ENCODE measurements at places on chromosomes 5 and 9.
A peak's percentile ranks its signal among the peaks of the same experiment; 100 is the strongest.

DNA sequence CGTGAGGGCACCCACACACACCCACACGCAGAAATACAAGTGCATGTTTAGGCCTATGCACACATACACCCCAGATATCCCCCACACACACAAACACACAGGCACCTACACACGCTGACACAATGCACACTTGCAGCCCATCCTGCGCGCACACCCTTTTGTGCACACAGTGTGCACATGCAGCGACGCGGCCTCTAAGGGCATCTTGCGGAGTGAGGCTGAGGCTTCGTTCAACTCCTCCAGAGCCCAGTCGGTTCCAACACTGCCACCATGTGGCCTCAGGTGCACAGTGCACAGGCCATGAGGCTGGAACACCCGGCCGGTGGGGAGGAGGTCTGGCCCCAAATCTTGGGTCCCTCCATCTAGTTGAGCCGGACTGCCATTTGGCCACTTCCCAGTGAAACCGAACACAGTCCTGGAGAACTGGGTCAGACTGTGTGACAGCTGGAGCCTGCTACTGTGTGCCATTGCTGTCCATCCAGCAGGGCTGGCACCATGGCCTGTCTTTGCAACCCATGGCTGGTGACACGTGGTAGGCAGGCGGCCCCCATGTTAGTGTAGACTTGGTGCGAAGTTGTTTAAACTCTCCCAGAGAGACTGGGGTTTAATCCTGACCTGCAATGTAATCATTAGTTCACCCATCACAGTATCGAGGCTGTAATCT, 97.7 kb upstream of the MVB12B start:
- DNase-seq: peak; percentile 41

- no peak for DNase-seq
These were observed 22.3 kb downstream of the C1QTNF2 start for GRCh38 chr5:160348080-160348479.

- no peak for DNase-seq
These were observed 96.1 kb downstream of the SEMA6A start for GRCh38 chr5:116478491-116478890.

- no peak for DNase-seq
These were observed 28.1 kb downstream of the FYB1 start for GRCh38 chr5:39191216-39191615.

GRCh38 chr5:61354199-61354598, 22.1 kb downstream of the ZSWIM6 start:
- DNase-seq: no peak

- peak; percentile 51 for DNase-seq
These were observed 12.4 kb upstream of the CYFIP2 start for GRCh38 chr5:157253547-157253946.
